GM23248 (cell line): ENCODE measurements at places on chromosomes 2 and 18.

GRCh38 chr2:214503568-214503967, 92.7 kb downstream of the VWC2L start:
- DNase-seq = no peak

- DNase-seq = peak; percentile 56
Observed at GRCh38 chr2:30472326-30472725, 25.3 kb downstream of the LCLAT1 start.

GRCh38 chr2:237878-238277, 26.0 kb downstream of the SH3YL1 start:
- DNase-seq = no peak

DNA sequence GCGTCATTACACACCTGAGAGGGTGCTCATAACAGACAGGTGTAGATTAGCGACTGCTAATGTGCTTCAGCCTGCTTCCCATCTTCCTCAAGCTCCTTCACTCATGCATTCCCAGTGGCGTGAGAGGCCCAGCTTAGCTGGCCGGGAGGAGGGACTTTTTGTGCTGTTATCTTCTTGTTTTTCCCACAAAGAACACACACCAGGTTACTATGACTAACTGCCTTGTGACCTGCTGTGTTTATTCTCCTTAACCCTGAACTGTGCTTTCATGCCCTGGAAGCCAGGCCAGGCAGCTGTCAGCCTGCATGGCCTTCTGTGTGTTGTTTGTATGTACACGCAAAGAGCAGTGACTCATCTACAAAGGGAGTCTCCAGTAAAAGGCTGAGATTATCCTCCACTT, 143.8 kb downstream of the PIEZO2 start:
- DNase-seq = peak; percentile 29
